ENCODE measurements at places on chromosomes 3 and 15. TPM values are rescaled to one million over a fixed set of nuclear protein-coding genes. Genes with fewer than 3 reads are reported as not detected.

The ERC2 gene
- total RNA-seq = 23.5 TPM

The RTP1 gene
- total RNA-seq = 5.6 TPM

The TMEM43 gene
- 27.7 TPM for total RNA-seq

- no peak for DNase-seq
These were observed 300.6 kb downstream of the TBL1XR1 start for GRCh38 chr3:176896640-176897039.

DNA sequence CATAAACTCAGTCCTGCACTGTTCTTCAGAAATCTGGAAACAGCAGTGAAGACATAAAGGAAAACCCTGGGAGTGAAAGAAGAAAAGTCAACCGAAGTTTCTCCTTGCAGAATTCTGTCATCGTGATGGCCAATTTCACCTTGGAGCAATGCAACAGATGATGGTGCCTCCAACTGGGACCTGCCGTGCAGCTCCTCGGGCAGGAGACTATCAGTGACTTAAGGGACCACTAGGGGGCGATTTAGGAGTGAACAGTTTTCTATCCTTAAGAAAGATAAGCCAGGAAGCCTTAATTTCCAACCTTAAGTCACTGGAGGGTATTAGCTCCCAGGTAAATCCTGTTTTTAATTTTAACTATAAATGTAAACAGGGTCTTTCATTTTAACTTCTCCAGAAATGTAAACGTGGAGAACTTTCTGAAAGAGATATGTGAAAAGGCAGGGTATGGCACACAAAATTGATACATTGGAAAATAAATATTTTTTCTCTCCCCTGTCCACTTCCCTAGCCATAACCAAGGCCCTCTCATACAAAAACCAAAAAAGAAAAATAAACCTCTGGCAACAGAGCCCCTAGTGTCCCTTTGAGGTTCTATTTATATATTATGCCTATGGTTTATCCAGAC lies 116.3 kb downstream of the PDZRN3 start:
- peak; percentile 54 for DNase-seq

DNA sequence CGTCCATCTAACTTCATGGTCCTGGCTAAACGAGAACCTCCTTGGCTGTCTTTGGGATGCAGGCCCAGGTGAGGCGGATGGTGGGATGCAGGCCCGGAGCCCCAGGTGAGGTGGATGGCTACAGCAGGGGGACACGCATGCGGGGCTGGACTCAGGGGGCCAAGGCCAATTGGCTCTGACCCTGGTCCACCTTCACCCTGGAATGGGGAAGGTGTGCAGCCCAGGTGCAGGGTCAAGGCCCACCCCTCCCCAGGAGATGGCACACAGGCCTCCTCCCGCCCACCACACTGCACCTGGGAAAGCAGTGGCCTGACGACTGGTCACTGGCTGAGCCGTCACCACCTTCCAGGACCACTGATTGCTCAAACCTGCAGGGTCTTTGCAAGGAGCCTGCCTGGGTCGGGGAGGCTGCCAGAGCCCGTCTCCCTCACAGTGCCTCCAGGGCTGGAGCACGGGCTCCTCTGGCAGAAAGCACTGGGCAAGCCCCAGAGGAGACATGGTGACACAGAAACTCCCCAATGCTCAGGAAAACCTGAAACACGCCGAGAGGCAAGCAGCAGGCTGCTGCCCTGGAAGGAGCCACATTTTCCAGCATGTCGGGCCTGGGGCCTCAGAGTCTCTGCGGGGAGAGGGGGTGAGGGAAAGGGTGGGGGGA lies 159.6 kb downstream of the LRRK1 start:
- DNase-seq = no peak

DNA sequence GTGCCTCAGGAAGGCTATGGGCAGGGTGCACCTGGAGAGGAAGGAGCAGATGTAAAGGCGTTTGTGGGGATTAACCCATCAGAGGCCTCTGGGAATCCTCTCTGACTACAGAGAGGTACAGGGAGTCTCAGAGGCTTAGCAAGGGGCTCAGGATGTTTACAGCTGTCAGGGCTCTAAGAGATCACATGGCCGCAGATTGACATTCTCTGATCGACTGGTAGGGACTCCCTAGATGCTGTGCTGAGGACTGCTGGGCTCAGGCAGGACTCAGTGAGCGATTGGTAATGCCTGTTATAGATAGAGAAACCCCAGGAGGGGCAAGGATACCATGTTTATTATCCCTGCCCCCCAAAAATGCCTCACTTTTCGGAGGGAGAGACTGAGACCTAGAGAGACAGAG lies 103.5 kb downstream of the CORO2B start:
- no peak for DNase-seq

DNA sequence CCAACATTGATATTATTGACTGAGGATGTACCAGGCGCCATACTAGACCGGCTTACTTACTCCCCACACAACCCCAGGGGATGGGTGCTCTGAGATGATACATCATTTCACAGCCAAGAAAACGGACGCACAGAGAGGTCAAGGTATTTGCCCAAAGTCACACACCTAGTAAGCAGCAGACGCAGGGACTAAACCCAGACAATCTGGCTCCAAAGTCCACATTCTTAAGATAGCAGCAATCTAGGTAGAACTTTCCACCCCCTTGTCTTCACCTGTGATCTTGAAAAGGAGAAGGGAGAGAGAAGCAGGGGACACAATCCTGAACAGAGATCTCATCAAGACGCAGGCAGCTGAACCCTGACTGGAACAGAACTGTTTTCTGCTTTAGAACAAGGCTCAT lies 200.6 kb downstream of the XXYLT1 start:
- DNase-seq = no peak

DNA sequence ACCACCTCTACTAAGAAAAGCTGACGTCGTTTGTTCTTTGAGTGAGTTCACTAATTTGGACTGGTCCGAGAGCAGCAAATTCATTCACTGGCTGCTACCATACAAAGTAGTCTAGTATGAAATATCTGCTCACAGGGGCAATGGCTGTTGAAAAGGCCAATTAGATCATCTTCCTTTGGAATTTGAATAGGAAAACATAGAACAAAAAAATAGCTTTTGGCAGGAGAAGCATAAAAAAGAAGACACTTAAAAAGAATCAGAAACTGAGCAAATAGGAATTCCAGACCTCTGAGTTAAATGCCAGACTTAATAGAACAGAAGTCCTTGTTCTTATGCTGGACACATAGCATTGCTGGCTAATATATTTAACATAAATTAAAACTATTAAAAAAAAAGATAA lies 159.3 kb downstream of the IL1RAP start:
- DNase-seq = no peak
